ENCODE measurements at places on chromosomes 4 and X.

DNA sequence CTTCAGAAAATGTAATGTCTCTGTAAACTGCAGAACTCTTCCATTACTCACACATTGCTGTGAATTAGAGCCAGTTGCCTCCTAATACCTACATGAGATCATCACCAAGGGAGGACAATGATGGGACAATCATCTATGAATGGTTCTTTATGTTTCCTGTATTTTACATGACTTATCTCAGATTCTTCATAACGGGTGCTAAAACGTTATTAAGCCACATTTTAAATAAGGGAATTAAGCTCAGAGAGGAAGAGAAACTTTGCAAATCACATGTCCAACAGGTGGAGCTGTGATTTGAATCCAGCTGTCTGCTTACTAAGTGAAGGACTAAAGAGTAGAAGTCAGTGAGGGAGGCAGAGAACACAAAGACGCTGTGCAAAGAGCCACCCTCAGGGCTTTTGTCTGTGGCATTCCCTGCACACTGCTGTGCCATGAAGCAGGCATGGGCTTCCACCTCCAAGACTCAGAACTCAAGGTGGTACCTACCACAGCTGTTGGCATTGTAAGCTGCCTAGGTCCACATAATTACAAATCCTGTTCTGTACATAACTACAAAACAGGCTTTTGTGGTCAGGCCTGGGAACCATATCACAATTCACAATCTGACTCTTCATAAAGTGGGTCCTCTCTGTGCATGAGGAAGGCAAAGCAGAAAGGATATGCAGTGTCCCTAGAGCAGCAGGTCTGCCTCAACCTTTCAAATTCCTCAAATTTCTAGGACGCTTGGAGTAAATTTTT, 12.8 kb downstream of the TBC1D9 start:
- DNase-seq, result no peak

DNA sequence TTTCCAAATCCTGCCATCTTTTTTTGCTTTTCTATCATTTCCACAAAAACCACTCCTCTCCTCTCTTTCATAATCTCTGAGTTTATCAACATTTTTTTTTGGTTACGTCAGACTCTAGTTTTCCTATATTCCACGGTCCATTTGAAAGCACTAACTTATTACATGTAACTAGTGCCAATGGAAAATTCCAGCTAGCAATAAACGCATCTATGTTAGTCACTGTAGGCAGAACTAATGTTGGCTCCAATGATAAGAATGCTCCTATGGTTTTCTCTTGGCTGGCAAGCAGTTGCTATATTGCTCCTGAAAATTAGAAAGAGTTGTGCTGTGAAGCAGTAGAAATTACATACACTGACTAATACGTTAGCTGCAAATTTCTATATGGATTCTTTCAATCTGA, 634.6 kb upstream of the FTHL17 start:
- DNase-seq, result no peak

- DNase-seq, result no peak
Observed at GRCh38 chrX:114635986-114636385, 52.1 kb downstream of the HTR2C start.

DNA sequence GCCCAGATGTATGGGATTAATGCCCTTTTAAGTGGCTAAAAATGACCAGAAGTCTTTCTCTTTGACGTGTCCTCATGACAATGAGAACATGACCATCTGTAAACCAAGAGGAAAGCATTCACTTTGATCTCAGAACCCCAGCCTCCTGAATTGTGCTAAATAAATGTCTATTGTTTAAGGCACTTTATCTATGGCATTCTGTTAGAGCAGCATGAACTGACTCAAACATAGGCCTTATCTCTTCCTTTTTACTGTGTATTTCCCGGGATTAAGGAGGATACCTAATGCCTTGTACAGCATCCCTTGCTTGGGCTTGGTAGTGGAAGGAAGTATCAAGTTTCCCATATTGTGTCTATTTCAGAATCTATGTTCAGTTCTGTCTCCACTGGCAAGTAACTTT, 47.2 kb upstream of the HS3ST1 start:
- no peak for DNase-seq

- DNase-seq, result no peak
Observed at GRCh38 chr4:34766935-34767334, 1477.4 kb downstream of the ARAP2 start.

GRCh38 chr4:40844261-40844660, 94.5 kb downstream of the NSUN7 start:
- DNase-seq, result no peak

GRCh38 chr4:81620442-81620841, 148.7 kb upstream of the RASGEF1B start:
- DNase-seq, result no peak
